ENCODE measurements at places on chromosomes 3 and 15.

- no peak for DNase-seq
Measured at GRCh38 chr15:63908991-63909390, 75.2 kb upstream of the HERC1 start.

DNA sequence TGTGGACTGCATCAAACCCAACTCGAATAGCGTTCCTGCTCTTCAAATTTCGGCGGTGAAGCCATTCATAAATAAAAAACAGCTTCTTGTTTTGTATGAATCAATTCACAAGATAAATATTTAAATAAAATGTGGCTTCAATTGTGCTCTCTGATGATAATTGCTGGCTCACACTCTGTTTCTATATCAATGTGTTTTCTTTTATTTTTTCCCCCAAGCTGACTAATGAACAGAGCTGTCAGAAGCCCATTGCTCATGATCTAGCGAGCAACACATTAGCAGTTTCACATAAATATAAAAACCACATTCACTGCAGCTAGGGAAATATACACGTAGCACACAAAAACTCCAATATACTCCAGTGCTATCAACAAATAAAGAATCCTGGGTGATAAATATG, 45.0 kb upstream of the FOXP1 start:
- DNase-seq: no peak

GRCh38 chr15:74782259-74783071, 585 bp downstream of the CSK start:
- no peak for DNase-seq

DNA sequence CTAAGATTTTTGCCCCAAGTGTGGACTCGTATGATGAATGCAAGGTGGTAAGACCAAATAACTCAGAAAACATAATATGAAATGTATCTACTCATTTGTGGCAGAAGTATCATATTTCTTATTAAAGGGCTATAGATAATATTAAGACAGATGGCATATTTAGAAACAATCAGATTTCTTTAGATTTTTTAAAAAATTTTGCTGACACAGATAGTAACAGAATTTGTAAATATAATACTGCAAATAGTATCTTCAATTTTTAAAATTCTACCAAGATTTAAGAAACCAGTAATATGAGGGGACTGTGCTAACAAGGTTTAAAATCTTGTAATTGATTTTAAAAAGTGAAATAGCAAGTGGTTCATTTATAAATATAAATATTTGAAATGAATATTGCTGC, 1064.1 kb downstream of the DIPK2A start:
- DNase-seq: no peak

DNA sequence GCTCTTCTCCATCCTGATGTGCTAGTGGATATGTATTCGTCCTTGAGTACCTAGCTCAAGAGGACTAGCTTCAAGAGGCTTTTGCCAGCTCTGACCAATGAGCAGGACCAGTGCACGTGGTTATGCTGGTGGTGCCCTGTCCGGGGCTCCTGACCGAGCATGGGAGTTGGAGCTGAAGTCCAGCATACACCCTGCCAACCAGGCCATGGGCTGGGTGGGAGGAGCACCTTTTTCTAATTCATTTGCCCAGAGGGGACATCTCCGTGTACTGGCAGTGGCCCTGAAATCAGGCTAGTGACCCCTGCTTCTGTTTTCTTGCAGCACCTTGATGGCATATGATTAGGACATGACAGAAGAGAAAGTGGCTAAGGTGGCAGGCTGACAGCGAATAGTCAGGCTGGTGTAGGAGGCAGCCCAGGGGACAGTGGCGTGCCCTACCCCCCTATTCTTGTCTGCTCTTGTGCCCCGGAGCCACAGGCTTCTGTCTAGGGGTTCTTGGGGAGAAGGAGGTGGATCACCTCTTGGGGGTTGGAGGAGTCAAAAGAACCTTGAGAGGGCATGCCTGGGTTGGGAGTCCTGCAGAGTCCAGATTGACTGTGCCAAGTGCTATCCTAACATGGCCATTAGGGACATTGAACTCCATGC, 16.5 kb downstream of the PODXL2 start:
- DNase-seq: no peak

GRCh38 chr3:58798312-58798711, 131.7 kb upstream of the FAM3D start:
- DNase-seq: no peak

- no peak for DNase-seq
Measured at GRCh38 chr3:59877263-59878037, 827.6 kb upstream of the CFAP20DC start.
